CD4-positive, alpha-beta T cell treated with Interferon alpha-2 for 1 hour (primary cell): ENCODE measurements at places on chromosomes 12 and 14.

DNA sequence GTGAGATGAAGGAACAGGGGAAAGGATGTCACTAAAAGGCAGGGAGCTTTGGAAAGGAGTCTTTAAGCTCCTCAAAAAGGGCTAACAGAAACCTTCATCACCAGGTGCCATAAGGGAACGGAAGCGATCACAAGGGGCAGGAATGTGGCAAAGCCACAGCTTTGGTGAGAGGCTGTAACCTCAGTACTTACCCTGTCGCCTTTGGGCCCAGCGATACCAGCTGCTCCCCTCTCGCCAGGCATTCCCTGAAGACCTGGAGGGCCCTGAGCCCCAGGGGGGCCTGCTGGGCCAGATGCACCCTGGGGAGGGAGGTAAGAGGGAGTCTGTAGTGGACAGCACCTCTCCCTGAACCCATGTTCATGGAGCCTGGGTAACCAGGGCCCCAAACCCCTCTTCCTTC is 18.9 kb downstream of the TMEM106C start:
- no peak for DNase-seq

- no peak for DNase-seq
Measured at GRCh38 chr14:99459481-99460100, 21.1 kb downstream of the SETD3 start.

DNA sequence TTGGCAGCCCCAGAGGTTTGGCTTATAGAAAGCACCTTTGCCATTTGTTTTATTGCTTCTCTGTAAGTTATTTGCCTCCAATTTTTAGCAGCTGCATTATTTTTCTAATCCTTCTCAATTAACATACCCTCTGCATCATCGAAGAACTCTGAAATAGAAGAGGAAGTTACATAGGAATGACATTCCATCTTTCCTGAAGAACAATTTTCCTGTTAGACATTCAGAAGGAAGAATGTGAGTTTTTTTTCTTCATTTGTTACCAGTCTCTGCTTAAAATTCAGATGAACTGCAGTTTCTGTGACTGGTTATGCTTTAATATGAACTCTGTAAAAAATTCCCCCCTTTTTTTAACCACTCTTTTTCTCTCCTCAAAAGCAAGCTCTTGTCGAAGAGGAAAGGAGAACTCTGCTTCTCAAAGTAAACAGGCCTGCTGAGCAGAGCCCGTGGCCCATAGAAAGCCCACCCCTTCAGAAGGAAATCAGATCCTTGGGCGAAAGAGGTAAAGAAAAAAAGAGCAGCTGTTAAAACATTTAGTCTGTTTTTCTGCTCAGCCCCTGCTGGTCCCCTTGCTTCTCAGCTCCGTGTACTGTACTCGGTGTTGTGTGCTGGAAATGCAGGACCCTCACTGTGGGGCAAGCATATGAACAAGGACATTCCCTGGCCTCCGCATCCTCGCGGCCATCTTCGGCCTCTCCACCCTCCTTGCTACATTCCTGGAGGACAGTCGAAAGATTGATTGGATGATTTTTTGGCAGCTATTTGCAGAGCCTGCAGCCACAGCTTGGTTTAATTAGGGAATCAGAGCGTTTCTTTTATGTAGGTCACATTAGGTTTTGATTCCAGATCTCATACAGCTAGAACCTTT is 164.4 kb upstream of the LRIG3 start:
- DNase-seq = no peak

DNA sequence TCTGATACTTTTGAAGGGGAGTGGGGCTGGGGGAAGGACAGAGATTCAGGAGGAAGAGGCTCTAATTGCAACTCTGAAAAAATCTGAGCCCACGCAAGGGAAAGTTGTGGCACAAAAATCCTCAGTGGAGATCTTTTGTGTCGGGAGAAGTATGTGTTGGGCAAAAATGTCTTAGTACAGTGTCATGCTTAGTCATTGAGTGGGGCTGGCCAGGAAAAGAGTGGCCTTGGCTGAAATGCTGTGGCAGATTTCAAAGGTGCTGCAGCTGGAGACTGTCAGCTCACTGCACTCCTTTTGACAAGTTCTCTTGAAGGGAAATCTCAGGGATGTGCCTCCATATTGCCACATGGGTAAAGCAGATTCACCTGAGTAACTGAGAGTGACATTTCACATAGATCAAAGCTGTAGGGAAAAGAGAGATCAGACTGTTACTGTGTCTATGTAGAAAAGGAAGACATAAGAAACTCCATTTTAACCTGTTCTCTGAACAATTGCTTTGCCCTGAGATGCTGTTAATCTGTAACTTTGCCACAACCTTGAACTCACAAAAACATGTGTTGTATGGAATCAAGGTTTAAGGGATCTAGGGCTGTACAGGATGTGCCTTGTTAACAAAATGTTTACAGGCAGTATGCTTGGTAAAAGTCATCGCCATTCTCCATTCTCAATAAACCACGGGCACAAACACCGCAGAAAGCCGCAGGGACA is 36.0 kb upstream of the GLIPR1 start:
- DNase-seq = no peak

DNA sequence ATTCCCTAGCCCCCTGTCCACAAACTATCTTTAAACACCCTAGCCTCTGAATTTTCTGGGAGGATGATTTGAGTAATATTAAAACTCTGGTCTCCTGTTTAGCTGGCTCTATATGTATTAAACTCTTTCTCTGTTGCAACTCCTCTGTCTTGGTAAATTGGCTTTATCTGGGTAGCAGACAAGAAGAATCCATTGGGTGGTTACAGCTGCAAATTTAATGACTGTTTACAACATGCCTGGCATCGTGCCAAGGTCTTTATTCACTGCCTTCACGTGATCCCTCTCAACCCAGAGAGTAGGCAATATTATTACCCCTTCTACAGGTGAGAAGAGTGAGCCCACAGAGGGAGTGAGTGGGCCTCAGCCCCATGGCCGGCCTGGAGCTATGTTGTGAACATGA is 77.8 kb upstream of the MYL2 start:
- no peak for DNase-seq

- DNase-seq = no peak
Measured at GRCh38 chr14:100882026-100882967, 21.2 kb downstream of the RTL1 start.

DNA sequence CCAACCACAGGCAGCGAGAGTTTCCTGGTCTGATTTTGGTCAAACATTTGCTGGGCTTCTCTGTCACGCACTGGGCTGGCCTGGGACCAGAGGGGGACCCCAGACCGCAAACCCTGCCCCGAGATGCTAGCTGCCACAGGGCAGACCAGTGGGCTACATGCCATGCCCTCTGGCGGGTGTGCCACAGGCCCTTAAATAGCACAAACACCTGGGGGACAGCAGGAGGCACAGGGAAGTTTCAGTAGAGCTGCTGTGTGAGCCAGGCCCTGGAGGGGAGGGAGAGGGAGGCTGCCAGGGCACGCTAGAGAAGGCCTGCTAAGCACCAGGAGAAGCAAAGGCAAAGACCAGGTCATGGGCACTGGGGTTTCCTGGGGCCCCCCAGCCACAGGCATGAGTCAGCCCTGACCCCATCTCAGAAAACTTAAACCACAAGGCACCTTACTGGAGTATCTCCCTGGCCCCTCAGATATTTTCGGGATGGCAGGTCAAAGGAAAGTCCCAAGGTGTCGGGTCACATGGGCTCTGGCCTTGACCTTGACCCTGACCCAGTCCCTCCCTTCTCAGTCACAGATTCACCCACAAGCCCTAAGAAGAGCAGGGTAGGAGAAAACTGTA is 29.2 kb downstream of the ITPK1 start:
- no peak for DNase-seq

DNA sequence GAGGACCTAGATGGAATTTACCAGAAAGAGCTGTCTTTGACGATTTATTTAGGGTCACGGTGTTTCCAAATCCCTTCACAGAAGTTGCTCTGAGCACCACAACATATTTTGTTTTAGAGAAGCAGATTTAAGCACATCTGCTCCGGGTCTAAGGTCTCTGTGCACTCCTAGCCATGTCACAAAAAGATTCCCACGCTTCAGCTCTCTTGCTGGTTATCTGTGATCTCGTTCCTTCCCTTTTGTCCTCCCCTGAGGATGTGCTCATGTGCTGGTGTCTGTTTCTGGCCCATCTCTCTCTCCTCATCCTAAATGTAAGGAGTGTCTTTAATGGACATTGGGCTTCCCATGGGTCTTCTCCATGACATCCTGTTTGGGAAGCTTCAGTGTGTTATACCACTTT is 53.7 kb upstream of the GNPNAT1 start:
- no peak for DNase-seq

DNA sequence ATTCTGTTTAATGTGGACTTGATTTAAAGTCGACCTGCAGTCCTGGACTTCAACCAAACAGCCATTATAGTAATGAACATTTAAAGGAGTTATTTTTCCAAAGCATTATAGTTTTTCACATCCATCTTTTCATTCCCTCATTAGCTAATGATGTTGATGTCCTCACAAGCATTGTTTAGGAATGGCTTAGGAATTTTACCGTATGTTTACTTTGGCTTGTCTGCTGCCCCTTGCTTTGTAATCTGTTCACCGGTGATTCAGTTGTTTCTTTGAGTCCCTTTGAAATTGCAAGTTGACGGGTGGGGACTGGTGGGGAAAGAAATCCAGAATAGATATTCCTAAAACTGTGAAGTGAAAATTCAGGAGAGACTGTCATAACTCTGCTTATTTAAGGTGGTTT is 25.4 kb downstream of the PRKCH start:
- no peak for DNase-seq

GRCh38 chr14:95256002-95256775 is 63.5 kb downstream of the CLMN start:
- no peak for DNase-seq

DNA sequence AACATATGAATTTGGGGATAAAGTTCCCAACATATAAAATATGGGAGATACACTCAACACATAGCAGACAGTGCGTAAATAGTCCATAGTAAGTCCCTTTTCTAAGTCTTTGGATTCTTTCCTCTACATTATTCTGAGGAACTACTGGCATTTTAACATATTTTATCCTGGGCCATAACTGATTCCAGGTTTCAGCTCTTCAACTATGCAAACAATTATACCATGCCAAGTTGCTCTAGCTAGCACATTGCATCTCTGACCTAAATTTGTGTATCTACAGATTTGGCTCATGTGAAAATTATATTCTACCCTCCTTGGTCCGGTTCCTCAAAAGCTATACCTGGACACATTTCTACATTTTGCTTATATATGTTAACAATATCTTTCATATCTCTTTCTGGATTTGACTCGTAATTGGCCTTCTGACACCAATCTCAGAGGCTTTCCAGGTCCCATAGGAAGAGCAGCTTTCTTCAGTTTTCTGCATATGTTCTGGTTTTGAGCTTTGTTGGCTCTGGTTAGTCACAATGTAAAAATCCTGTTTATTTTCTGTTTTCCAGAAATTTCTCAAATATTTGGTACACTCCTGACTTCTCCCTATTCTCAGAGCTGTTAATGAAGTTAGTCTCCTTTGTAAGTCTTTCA is 305.4 kb downstream of the BMP4 start:
- DNase-seq = no peak

DNA sequence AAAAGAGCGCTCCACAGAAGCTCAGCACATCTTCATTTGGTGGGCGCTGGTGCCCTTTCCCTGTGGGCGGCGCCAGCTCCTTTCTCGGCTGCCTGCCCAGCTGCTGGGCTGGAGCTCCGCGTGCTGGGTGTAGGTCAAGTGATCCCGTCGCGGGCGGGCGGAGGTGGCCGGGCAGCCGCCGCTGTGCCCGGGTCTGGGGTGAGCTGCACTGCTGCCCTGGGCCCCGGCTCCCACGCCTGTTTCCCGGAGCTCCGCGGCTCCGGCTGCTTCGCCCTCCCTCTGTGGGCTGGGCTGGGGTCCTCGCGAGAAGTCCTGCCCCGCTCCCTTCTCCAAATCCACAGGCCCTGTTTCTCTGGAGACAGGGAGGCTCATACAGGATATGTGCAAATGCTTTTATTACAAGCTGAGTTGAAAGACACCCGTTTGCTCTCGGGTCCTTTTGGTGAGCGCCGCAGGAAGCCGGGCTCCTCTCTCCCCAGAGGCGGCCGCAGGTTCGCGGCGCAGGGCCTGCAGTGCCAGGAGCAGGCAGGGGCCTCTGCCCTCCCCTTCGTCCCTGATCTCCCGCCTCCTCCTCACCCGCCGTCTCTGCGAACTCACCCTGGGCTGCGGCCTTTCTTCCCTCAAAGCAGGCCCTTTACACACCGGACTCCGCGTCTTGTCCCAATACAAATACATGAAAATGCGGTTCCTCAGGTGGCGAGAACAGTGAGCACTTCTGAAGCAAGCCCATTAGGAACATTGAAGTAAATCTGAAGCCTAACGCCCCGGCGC is 67.8 kb upstream of the CAPRIN2 start:
- no peak for DNase-seq

DNA sequence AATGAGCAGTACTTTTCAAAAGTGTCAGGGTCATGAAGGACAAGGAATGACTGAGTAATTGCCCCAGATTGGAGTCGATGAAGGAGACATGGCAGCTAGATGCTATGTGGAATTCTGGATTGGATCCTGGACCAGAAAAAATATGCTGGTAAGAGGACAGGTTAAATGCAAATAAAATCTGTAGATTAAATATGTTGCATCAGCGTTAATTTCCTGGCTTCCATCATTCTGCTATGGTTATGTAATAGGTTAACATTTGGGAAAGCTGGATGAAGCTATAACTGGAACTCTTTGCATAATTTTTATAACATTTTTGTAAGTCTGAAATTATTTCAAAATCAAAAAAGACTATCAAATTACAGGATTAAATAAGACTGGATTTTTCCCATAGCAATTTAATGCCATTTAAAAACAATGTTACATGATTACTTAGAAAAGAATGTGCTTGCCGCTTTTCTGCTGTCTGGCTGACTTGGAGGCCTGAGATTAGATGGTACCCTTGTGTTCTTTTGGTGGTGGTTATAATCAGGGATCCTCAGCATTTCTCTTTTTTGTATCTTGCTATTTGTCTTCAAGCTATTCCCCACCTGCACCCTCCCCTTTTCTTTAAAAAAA is 65.1 kb downstream of the FBXW8 start:
- DNase-seq = no peak

- no peak for DNase-seq
Measured at GRCh38 chr14:99774556-99775307, 18.5 kb upstream of the EML1 start.

GRCh38 chr14:98415766-98416165 is 856.2 kb downstream of the BCL11B start:
- no peak for DNase-seq

- DNase-seq = no peak
Measured at GRCh38 chr14:49770212-49770817, 2.4 kb downstream of the KLHDC2 start.

GRCh38 chr14:32720927-32721326 is 217.8 kb upstream of the NPAS3 start:
- DNase-seq = no peak
